ENCODE measurements at places on chromosomes 7 and 10.

GRCh38 chr7:75995052-75995471 is 667 bp upstream of the TMEM120A start:
- DNase-seq = no peak

- DNase-seq = no peak
Measured at GRCh38 chr10:123272171-123272570, 118.0 kb downstream of the BUB3 start.

- DNase-seq = no peak
Measured at GRCh38 chr7:149620961-149621360, 123.4 kb upstream of the ZNF746 start.

DNA sequence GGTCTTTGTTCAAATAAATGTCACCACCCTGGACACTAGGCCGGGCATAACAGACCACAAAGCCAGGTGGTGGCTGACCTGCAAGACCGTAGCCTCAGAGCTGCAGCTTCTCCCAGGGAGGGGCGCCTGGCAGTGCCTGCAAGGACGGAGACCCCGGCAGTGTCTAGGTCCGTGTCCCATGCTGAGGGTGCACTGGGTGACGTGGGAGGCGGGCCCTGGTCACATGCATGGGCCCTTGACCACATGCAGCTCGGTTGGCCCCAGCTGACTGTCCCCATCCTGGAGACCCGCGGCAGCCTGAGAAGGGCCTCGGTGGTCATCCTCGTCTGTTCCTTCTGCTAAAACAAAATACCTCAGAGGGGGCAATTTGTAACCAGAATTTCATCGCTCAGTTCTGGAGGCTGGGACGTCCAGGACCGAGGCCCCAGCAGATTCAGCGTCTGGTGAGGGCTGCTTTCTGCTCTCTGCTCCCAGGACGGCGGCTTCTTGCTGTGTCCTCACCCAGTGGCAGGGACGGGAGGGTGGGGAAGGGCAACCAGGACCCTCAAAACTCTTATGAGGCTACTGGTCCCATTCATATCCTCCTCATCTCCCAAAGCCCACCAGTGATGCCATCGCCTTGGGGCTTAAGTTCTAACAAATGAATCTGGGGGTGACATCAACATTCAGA is 36.8 kb downstream of the PWWP2B start:
- no peak for DNase-seq

DNA sequence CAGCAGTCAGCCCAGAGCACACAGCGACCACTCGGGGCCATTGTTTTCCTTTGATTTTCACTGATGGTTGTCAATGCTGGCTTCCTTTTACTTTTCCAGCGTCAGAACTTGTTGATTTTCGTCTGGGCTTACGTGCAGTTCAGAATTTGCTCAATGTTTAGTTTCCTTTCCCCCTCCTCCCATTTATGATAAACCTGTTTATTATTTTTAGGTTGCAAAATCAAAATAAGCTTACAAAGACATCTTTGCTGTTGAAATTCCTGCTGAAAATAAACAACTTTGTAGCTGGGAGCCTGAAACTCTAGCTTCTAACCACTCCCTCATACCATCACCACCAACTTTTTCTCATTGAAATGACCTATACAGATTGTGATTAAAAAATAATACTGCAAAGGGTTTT is 83.1 kb upstream of the LYZL1 start:
- peak; percentile 29 for DNase-seq

DNA sequence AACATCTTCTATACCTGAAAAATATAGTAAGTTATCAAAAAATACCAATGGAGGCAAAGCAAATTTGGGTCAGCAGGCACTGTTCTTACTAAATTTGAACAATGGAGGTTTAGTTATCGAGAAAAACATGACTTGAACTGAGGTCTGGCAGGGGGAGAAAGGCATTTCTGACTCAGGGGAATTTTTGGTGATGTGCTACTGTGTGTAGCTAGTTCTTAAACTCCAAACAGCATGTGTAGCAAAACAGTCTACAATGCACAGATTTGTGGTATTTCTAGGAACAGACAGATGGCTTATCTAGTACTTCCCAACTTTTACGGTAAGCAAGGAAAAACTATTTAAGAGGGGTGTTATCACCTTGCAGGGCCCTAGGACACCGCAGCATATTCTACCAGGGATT is 311.6 kb upstream of the LRRN3 start:
- no peak for DNase-seq

GRCh38 chr10:125379592-125379991 is 219.2 kb upstream of the CTBP2 start:
- DNase-seq = no peak

Data from iris pigment epithelial cell (primary cell).